ENCODE measurements at places on chromosomes 7 and 10. TPM values are rescaled to one million over a fixed set of nuclear protein-coding genes. Genes with fewer than 3 reads are reported as not detected.

GRCh38 chr7:3910054-3910453 lies 609.0 kb downstream of the SDK1 start:
- H3K4me1 ChIP-seq: no peaks in the 10 kb centered on the region
- DNase-seq: no peak
- no peak overlapping the region for H3K4me3 ChIP-seq
- peaks cover 5% of the 10 kb centered on the region for H3K27me3 ChIP-seq

Gene PYROXD2
- 1.0 TPM for total RNA-seq

DNA sequence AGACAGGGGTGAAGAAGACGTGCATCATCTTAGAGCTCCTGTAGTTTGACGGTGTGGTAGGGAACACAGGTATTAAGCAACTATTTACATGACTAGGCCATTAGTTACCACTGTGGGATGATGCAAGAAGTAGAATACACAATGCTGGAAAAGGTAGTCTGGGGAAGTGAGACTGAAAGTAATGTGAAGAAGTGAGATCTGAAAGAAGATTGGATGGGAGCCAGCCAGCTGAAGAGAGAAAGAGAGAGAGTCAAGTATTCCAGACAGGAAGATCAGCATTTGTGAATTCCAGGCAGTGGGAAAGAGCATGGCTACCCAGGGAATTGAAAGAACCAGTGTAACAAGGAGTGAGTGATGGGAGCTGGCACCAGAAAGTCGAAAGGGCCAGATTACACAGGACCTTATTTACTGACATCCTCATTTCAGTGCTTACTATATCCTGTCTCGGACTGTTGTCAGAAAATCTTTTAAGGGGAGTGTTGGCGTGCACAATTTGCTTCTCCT lies 4.0 kb upstream of the CFAP58 start:
- H3K27me3 ChIP-seq: no peaks in the 10 kb centered on the region
- H3K4me3 ChIP-seq: no peak overlapping the region

Gene EEPD1
- total RNA-seq: 0.71 TPM

- no peak for DNase-seq
- peak overlapping the region; percentile 76 for H3K4me3 ChIP-seq
- H3K36me3 ChIP-seq: no peaks in the 10 kb centered on the region
- H3K4me1 ChIP-seq: peaks cover 5% of the 10 kb centered on the region
- H3K27ac ChIP-seq: no peak overlapping the region
- no peaks in the 10 kb centered on the region for H3K27me3 ChIP-seq
Observed at GRCh38 chr7:30133736-30134610, 813 bp upstream of the MTURN start.

DNA sequence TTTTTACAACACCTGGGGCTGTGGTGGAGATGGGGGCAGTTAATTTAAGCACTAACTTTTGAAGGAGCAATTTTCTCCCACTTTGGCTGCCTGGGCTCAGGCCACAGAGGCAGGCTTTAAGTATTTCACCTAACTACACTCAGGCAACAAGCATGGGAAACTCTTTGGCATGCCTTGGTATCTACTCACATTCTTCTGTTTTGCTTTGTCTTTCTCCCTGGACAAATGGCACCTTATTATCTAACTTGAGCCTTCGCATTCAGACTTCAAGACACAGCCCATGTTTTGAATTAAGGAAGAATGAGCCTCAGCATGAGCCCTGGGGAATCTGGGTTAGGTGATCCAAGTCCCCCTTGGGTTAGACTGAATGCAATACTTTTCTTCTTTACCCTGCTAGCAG lies 31.8 kb upstream of the BMPER start:
- no peaks in the 10 kb centered on the region for H3K36me3 ChIP-seq
- DNase-seq: no peak
- no peaks in the 10 kb centered on the region for H3K27me3 ChIP-seq
- H3K27ac ChIP-seq: no peak overlapping the region

Gene HYAL4
- not detected for total RNA-seq

Gene CALHM2
- 0.16 TPM for total RNA-seq

Gene GPR37
- 0.07 TPM for total RNA-seq

- H3K27ac ChIP-seq: no peak overlapping the region
- DNase-seq: no peak
Observed at GRCh38 chr7:92680442-92680841, 90.3 kb upstream of the FAM133B start.

DNA sequence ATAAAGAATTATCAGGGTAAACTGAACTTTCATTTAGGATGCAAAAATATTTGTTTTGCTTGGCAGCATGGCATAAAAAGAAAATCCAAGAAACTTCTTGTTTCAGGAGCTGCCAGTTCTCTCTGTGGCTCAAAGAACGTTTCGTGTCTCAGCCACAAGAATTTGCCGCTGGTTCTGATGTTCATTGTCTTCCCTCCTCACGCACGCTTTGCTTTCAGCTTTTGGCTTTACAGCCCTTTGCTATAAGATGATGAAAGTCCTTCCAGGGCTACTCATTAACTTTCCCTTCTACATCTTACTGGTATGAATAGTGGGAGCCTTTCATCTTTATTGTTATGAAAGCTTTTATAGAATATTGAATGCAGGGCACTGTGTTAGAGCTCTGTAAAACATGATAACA lies 124.7 kb downstream of the BICC1 start:
- no peaks in the 10 kb centered on the region for H3K36me3 ChIP-seq
- DNase-seq: no peak
- no peaks in the 10 kb centered on the region for H3K4me1 ChIP-seq
- no peaks in the 10 kb centered on the region for H3K27me3 ChIP-seq
- no peak overlapping the region for H3K4me3 ChIP-seq
- H3K27ac ChIP-seq: no peak overlapping the region

Gene LRRD1
- not detected for total RNA-seq

DNA sequence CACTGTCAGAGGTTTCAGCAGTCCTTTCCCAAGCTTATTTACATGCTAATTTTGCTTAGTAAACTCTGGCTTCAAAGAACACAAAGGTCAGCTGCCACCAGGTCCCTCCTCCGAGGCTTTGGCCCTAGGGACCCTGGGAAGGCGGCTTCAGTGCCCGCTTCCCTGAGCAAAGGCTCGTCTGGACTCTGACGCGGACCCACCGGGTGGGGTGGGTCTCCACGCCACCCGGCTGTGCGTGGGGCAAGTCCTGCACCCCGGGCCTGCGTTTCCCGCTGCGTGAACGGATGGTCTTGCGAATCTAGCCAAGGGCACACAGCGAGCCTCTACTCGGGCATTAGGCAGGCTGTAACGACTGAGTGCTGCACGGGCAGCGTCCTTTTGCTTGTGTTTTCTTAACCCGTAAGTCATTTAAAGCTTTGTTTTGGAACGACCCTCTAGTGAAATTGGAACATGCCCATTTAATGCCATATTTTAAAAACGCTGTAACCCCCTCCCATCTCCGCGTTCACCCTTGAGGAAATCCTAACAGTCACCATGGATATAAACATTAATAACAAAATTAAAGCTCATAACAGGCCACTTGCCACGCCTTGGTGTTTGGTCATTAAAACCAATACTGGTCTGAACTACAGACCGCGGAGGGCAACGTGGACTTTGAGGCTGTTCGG lies 828 bp downstream of the BNIP3 start:
- H3K4me3 ChIP-seq: peak overlapping the region; percentile 68
- H3K27ac ChIP-seq: peak overlapping the region; percentile 67
- no peak for DNase-seq
- peaks cover 29% of the 10 kb centered on the region for H3K36me3 ChIP-seq

DNA sequence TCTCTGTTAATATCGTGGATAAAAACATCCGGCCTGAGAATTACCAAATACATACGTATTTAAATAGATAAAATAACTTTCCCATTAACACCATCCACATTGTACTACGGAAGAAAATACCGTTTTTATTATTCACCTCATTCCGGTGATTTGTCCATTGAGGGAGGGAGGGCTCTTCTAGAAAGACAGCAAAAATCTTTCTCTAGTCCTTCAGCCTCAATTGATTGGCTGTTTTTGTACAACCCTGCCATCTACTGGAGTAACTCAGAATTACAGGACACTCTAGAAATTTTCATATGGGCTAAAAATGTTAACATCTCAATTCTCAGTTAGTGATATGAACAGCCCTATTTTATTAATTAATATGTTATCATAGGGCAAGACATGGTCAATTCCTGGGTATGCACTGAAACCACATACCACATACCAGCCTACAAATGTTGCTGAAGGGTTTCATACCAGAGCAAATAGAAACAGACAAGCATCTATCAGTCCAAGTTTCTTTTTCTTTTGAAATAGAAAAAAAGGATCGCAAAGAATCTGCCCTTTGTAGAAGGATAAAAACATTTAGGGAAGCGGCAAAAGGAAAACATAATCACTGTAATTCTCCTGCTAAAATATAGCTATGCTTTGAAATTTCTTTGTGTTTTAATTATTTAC lies 55.8 kb upstream of the CDCA7L start:
- H3K4me3 ChIP-seq: no peak overlapping the region
- H3K27ac ChIP-seq: no peak overlapping the region
- DNase-seq: peak; percentile 55
- H3K36me3 ChIP-seq: no peaks in the 10 kb centered on the region
- H3K27me3 ChIP-seq: peaks cover 2% of the 10 kb centered on the region

GRCh38 chr10:118738406-118738805 lies 16.4 kb downstream of the CACUL1 start:
- H3K36me3 ChIP-seq: no peaks in the 10 kb centered on the region
- peaks cover 4% of the 10 kb centered on the region for H3K4me1 ChIP-seq
- peak overlapping the region; percentile 21 for H3K27ac ChIP-seq

Gene CRYGN
- total RNA-seq: not detected
